ENCODE measurements at places on chromosomes 11 and 22.

DNA sequence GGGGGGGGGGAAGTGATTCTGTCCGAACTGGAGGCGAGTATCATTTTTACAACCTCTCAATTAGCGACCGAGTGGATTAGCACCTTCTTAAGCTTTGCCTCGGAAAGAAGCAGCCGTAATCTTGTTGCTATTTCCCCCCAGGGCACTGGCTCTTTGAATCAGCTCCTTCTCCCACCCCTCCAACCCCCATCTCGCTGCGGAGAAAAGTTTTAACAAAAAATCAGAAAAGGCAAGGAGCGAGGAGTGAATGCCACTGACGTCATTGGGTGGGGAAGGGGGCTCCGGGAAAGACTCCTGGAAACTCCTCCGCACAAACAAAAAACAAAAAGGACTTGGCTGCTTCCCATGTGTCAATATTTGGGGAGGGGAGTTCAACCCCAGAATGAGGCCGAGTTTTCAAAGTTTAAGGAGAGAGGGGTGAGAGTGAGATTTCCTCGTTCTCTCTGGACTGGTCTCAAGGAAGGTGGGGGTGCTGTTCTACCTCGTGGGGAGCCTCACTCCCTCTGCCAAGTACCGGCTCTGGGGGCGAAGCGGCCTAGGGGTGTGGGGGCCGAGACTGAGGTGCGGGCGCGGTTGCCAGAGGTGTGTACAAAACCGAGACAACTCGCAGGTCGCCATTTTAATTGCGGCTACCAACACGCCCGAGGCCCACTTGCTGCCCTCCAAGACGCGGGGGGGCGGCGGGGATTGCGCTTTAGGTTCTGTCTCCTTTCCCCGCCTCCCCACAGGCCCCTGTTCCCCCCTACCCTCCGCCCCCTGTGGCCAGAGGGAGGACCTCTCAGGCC lies 2.5 kb upstream of the PAX6 start:
- DNase-seq = no peak

DNA sequence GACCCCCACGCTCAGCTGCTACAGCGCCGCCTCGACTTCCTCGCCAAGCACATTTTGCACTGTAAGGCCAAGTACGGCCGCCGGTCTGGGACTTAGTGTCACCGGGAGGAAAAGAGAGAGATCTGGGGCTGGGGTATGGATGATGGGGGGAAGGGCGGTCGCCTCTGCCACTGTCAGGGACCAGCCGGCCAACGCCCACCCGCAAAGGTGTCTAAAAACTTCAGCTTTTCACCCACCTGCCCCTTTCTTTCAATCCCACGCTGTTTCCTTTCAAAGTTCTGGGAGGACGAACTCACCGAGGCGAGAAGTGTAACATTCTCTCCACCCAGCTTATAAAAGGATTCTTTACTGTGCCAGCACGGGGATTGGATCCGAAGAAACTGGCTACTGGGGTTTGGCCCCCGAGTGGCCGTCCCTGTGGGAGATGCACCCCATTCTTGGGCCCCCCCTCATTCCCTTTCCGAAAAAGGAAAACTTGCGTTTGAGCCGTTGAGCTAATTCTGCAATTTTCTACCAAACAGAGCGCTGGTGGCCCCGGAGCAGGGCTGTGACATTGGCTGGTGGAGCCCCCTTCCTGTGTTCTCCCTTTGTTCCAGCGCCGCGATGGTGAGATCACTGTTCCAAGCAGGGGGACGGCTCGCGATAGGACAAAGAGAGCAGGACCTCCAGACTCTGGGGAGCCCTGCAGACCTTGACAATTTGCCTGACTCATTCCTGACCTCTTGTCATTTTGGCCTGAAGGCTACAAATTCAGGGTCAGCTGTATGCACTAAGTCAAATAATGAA lies 1.8 kb downstream of the FJX1 start:
- DNase-seq = no peak

GRCh38 chr22:35649026-35649553 lies 844 bp downstream of the APOL6 start:
- DNase-seq = no peak

DNA sequence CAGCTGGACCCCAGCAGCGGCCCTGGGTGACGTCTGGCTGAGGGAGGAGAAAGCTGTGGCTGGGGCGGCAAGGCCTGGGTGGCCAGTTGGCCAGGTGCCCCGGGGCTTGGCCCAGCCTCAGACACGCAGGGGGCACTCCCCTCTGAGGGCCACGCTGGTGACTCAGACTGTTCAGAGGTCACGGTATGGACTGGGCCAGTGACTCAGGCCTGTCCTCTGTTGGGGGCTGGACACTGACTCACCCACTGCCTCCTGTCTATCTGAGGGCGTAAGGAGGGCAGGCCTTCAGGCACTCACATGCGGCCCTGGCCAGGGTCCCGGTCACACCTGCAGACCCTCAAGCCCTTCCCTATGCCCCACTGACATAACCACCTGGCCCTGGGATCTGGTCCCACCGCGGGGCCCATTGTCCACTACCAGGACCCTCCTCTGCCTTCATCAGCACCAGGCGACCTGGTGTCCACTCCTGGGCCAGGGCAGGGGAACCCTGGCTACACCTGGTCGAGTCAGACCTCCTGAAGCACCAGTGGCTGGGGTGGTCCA lies 3.7 kb upstream of the MUC5AC start:
- DNase-seq = peak; percentile 63

DNA sequence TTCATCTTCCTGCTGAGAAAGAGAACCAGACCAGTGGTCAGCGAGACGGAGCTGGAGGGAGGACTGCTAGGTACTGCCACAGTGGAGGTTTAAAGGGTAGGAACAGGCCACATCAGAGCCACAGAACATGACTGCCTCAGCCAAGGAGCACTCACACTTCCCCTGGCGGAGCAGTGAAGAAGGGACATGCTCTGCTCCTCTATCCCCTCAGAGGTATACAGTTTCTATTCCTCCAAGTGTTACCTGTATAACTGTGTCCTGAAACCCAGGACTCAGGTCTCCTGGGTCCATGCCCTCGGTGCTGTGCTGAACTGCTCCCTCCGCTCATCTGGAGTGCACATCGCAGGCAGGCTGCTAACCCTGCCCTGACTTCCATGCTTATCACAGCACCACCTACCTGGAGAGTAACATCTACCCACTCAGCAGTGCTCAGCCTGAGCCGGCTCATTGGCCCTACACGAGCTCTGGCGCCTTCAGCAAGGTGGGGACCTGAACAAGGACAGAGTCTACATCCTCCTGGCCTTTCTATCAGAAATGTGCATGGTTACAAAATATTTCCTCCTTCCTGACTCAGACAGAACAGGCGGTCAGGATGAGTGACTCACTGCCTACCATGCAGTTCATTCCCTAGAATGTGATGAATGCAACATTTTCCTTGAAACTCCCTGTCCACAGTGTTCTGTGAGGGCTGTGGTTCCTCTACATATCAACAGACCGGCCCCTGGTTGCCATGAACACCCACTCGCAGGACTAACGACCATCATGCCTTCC lies 52.9 kb downstream of the C11orf58 start:
- peak; percentile 90 for DNase-seq

DNA sequence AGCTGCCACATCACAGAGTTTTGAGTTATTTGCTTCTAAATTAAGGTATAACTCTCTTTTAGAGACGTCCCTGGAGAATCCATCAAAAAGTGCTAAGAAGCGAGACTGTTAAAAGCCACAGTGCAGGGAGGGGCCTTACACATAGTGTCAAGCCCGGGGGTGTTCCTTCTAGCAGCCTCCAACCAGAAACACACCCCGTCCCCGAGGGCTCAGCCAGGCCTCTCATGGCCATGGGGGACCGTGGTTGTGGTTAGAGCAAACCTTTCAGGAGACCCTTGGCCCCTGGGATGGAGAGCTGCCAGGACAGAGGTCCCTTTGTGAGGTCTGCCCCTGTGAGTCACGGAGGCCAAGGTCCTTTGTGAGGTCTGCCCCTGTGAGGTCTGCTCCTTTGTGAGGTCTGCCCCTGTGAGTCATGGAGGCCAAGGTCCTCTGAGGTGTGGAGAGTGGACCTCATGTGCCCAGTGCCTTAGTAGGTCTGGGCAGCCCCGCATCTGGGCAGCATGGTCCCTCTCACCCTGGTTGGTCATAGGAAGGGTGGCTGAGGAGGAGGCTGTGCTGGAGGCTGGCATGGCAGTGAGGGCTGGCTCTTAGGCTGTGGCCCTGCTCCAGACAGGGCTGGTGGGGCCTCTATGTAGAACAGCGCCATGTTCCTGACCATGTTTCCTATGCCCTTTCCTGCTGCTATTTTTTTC lies 5.4 kb downstream of the GNAZ start:
- no peak for DNase-seq

DNA sequence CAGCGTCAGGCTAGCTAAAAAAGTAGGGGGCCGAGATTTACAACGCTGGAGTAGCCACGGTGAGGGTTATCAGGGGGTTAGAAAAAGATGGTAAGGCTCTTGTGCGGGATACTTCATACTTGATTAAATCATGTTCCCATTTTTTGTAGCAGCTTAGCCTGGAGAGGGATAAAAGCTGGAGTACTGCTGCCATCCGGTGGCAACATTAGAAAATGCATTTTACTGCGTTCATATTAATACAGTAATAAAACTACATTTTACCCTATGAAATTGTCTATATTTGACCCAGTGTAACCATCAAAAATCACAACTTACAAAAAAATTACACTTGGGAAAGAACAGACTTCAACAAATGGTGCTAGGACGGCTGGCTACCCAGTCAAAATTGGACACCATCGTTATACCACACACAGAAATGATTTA lies 17.3 kb downstream of the RPUSD4 start:
- peak; percentile 59 for DNase-seq

DNA sequence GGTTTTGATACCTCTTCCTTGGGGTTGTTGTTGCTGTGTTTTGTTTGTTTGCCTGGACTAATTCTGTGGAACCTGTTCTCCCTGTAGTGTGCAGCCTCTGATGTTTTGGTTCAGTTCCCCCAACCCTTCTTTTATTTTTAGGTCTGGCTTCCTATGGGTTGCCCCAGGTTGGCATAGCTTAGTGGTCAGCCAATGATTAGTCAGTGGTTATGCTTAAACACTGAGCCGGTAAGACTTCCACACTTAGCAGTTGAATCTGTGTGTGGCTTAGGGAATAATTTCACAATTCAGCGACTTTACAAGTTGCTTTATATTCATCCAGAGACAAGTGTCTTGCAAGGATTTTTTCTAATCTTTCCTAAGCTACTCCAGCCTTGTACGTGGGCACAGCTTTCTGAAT lies 78.6 kb upstream of the CLPB start:
- DNase-seq = no peak

- peak; percentile 50 for DNase-seq
Measured at GRCh38 chr11:75341612-75342011, 9.8 kb downstream of the ARRB1 start.

- DNase-seq = no peak
Measured at GRCh38 chr11:121800731-121801393, 315.2 kb downstream of the BLID start.
